ENCODE measurements at places on chromosomes 13 and 19.

GRCh38 chr19:33780746-33781145 is 15.9 kb upstream of the KCTD15 start:
- DNase-seq, result no peak

- DNase-seq, result peak; percentile 77
Measured at GRCh38 chr13:74134777-74135325, 647 bp upstream of the KLF12 start.

DNA sequence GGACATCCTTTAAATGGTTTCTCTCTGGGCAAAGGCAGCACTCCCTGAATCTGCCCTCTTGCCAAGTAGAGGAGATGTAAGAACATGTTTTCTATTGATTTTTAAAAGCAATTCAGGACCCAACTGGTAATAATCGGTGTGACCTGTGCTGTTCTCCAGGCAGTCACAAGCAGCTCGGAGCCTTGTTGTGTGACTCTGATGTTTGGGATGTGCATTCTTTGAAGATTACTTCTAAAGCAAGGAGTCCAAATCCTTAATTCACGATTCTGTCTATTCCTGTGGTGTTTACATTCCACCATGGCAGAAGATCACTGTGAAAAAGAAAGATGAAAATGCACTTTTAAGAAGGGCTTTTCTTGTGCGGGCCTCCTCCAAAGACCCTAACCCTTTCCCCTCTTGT is 122.3 kb upstream of the ZNF536 start:
- DNase-seq, result no peak

- no peak for DNase-seq
Measured at GRCh38 chr13:40651866-40652587, 14.4 kb downstream of the FOXO1 start.

DNA sequence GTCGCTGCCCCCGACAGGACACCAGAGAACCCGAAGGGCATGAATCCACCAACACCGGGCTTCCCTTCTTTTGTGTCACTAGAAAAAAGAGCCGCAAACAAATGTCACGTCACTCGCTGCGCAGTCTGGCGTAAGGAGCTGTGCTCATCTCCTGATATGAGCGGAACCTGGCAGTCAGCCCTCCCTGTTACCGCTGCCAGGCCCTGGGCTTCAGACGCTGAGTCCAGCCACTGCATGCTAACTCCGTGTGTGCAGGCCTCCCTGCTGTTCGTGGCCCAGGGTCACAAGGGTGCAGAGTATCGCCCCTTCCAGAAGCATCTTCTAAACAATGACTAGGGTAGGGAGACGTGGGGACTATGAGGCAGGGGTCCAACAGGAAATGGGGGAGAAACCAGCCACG is 71.3 kb downstream of the SLC7A1 start:
- DNase-seq, result no peak

DNA sequence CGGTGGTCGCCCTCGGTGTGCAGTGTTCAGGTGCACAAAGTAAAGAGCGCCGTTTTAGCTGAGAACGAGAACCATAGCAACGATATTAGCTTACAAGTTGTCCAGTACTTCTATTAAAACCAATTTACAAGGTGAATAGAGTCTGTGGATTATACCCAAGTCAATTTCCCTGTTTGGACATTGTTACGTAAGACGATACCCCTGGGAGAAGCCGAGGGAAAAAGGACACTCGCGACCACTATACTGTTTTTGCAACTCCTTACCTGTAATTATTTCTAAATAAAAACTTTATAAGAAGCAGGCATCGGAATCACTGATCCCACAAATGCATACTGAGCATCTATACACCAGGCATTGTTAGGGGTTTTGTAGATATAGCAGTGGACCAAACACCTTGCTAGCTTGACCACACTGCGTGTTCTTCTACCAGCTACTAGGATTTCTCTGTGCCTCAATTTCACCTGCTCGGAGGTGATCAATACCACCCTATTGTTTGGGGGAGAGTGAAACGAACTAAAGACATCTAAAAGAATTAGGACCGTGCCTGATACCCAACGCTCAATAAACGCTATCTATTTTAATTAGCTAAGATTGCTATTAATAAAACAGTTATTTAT is 488 bp upstream of the EEF2 start:
- DNase-seq, result no peak

GRCh38 chr13:113448885-113449692 is 4.2 kb downstream of the ADPRHL1 start:
- DNase-seq, result peak; percentile 94

DNA sequence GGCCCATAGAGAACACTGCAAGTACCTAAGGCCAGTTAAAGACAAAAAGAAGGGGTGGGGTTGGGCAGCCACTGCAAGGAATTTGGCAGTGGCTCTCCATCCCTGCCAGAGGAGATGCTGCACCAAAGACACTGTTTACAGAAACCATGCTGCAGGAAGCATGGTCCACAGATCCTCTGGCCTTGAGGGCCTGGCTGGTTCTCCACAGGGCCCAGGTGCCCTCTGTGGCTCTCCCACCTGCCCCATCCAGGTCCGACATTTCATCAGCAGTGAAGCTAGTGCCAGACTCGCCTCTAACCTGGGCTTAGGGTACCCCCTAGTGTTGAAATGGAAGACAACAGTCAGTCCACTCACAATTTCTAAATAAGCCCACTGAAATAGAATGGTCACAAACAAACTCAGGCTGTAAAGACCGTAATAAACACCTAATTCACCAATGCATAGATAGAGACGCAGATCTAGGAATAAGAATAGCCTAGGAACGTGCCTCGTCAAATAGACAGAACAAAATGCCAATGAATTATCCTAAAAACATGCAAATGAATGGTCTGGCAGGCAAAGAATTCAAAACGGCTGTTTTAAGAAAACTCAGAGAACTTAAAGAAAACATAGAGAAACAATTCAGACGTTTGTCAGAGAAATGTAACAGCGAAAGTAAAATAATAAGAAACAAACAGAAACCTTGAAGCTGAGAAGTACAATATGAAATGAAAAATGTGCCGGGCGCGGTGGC is 23.3 kb downstream of the LYPD4 start:
- DNase-seq, result peak; percentile 60

- DNase-seq, result no peak
Measured at GRCh38 chr13:42567906-42568305, 6.0 kb upstream of the TNFSF11 start.

GRCh38 chr13:110283736-110284517 is 23.0 kb downstream of the COL4A1 start:
- no peak for DNase-seq

DNA sequence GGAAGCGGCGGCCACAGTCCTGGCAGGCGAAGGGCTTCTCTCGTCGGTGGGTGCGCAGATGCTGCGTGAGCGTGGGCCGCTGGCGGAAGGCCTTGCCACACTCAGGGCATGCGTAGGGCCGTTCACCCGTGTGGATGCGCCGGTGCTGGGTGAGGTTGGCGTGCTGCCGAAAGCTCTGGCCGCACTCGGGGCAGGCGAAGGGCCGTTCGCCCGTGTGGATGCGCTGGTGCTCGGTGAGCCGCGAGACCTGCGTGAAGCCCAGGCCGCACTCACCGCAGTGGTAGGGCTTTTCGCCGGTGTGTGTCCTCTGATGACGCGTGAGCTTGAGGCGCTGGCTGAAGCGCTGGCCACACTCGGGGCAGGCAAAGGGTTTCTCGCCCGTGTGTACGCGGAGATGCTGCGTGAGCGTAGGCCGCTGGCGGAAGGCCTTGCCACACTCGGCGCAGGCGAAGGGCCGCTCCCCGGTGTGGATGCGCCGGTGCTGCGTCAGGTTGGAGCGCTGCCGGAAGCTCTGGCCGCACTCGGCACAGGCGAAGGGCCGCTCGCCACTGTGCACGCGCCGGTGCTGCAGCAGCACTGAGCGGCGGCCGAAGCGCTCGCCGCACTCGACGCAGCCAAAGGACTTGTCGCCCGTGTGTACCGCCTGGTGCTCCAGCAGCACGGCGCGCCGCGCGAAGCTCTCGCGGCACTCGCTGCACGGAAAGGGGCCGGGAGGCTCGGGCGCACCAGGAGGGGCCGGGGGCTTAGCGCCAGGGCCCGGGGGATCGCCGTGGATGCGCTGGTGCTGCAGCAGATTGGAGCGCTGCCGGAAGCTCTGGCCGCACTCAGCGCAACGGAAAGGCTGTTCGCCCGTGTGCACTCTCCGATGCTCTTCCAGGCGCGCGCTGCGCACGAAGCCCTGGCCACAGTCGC is 4.0 kb upstream of the UBE2M start:
- DNase-seq, result no peak

DNA sequence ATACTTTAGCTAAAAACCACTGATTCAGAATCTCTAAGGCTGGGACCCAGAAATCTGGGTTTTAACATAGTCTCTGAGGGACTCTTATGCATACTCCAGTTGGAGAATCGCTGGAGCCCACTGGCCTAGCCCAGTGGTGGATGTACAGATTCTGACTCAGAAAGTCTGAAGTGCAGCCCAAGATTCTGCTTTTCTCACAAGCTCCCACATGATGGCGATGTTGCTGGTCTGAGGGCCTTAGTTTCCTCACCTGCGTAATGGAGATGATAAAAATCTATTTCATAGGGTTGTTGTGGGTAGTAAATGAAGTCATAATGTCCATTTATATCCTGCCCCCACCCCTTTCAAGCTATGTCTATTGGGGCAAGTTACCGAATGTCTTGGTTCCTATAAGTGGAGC is 7.7 kb upstream of the CDADC1 start:
- peak; percentile 24 for DNase-seq

DNA sequence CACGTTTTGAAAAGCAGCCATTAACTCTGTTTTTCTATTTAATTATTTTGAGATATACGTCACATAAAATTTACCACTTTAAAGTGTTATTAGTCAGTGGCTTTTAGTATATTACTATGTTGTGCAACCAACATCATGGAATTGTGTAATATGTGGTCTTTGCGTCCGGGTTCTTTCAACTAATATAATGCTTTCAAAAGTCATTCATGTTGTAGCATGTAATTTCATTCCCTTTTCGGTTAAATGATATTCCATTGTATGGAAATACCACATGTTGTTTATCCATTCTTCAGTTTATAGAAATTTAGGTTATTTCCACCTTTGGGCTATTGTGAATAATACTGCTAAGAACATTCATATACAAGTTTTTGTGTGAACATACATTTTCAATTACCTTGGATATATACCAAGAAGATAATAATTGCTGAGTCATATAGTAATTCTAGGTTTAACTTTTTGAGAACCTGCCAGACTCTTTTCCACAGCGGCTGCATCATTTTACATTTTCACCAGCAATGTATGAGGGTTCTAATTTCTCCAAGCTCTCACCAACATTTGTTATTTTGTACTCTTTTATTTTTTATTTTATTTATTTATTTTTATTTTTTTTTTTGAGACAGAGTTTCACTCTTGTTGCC is 28.1 kb upstream of the CLDN10 start:
- DNase-seq, result no peak

DNA sequence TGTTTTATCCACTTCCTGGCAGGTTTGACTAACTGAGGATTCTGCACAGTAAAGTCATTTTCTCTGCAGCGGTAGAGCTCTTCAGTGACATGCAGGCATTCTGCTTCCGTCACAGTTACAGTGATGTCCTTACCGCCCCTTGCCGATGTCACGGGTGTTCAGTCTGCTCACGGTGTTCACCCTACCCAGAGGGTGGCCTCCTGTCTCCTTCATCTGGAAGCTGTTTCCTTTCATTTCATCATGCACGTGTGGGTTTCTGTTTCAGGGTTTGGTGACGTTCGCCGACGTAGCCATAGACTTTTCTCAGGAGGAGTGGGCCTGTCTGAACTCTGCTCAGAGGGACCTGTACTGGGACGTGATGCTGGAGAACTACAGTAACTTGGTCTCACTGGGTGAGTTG is 33.4 kb downstream of the ZNF331 start:
- no peak for DNase-seq
